ENCODE measurements at places on chromosomes 16 and 17. TPM values are rescaled to one million over a fixed set of nuclear protein-coding genes. Genes with fewer than 3 reads are reported as not detected.

Gene ATF7IP2
- 0.90 TPM for total RNA-seq

Gene TBC1D3I
- total RNA-seq: not detected

Gene CACNG5
- not detected for total RNA-seq

Gene ZFP3
- total RNA-seq: 0.81 TPM

Gene CD300A
- total RNA-seq: not detected

Gene CCDC78
- total RNA-seq: 1.6 TPM

Gene ASB16
- not detected for total RNA-seq

Gene HCRT
- not detected for total RNA-seq

Gene KRT9
- not detected for total RNA-seq

Gene EPX
- not detected for total RNA-seq

Gene DHRS7C
- not detected for total RNA-seq

Gene CACNG1
- not detected for total RNA-seq
